Nephron progenitor cell (in vitro differentiated cells): ENCODE measurements at places on chromosomes 1 and 21.

- peak overlapping the region; percentile 75 for H3K4me3 ChIP-seq
- H3K27me3 ChIP-seq: peaks cover 80% of the 10 kb centered on the region
- H3K27ac ChIP-seq: no peak overlapping the region
These were observed 48.4 kb upstream of the CD34 start for GRCh38 chr1:207959141-207959825.

- peaks cover 10% of the 10 kb centered on the region for H3K4me1 ChIP-seq
- no peak overlapping the region for H3K27ac ChIP-seq
- no peaks in the 10 kb centered on the region for H3K27me3 ChIP-seq
These were observed 43.3 kb downstream of the FAAP20 start for GRCh38 chr1:2151252-2151651.

DNA sequence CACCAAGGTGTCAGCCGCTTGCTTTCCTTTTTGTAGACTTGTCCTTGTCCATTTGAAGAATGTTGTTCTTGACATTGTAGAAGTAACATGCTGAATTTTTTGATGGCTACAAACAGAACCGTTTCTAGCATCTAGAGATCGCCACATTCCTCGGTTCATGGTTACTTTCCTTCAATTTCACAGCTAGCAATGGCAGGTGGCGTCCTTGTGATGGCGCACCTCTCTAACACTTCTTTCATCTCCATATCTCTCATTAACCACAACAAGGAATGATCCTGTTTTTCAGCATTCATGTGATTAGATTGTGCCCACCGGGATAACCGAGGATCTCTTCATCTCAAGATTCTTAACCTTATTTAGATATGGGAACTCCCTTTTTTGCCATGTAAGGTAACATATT is 2129.8 kb downstream of the NCAM2 start:
- no peak overlapping the region for H3K27ac ChIP-seq
- H3K4me1 ChIP-seq: no peaks in the 10 kb centered on the region
- H3K36me3 ChIP-seq: no peaks in the 10 kb centered on the region
- no peak overlapping the region for H3K4me3 ChIP-seq
- H3K27me3 ChIP-seq: no peaks in the 10 kb centered on the region
- DNase-seq: no peak

DNA sequence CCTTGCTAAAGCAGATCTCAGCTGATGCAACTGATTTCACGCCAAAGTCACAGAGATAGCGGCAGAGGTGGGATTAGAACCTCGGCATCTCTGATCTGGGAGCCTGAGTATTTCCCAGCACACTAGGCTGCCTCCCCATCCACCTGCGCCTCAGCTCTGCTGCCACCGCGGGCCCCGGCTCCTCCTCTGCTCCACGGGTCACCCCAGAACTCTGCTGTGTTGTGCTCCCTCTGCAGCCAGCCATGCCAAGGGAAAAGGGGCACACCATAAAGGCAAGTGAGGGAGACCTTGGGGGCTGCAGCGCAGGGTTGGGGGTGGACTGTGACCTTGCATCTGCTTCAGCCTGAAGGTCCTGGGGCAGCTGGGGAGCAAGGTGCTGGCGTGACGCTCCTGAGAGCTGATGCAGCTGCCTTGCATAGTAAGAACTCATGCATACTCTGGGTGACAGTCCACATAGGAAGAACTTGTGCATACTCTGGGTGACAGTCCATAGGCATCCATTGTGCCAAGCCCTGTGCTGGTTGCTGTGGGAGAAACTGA is 68.7 kb downstream of the MAN1C1 start:
- H3K27ac ChIP-seq: no peak overlapping the region
- no peak overlapping the region for H3K4me3 ChIP-seq
- H3K36me3 ChIP-seq: no peaks in the 10 kb centered on the region
- DNase-seq: no peak
- no peaks in the 10 kb centered on the region for H3K4me1 ChIP-seq
- peaks cover 44% of the 10 kb centered on the region for H3K27me3 ChIP-seq

DNA sequence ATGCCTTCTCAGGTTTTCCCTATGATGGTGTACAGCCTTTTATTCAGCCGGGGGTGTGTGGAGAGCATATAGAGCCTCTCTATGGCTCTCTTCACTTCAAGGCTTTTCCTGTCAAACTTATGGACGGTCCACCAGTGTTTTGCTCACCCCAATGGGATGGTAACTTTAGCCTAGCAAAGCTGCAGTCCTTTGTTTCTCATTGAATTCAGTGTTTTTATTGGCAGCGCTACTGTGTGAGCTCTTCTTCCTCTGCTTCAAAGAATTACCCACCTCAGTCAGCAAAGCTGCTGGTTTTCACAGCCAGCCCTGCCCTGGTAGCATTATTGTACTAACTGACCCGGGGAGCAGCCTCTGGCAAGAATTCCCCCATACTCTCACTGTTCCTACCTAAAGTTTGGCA is 145.3 kb upstream of the RRP15 start:
- peaks cover 7% of the 10 kb centered on the region for H3K27me3 ChIP-seq
- no peak overlapping the region for H3K27ac ChIP-seq
- DNase-seq: no peak
- H3K4me1 ChIP-seq: peaks cover 10% of the 10 kb centered on the region
- no peak overlapping the region for H3K4me3 ChIP-seq

- peaks cover 26% of the 10 kb centered on the region for H3K4me1 ChIP-seq
- H3K27me3 ChIP-seq: peaks cover 86% of the 10 kb centered on the region
- no peaks in the 10 kb centered on the region for H3K36me3 ChIP-seq
- H3K4me3 ChIP-seq: no peak overlapping the region
- H3K27ac ChIP-seq: no peak overlapping the region
- no peak for DNase-seq
These were observed 3.1 kb downstream of the TACSTD2 start for GRCh38 chr1:58573705-58574591.

- no peak overlapping the region for H3K27ac ChIP-seq
- H3K4me1 ChIP-seq: no peaks in the 10 kb centered on the region
- no peak overlapping the region for H3K4me3 ChIP-seq
- no peak for DNase-seq
These were observed 10.9 kb downstream of the IGSF21 start for GRCh38 chr1:18118491-18118890.

GRCh38 chr1:161175771-161176453 is 1.4 kb downstream of the B4GALT3 start:
- peaks cover 35% of the 10 kb centered on the region for H3K36me3 ChIP-seq
- H3K4me3 ChIP-seq: peak overlapping the region; percentile 100
- peaks cover 2% of the 10 kb centered on the region for H3K27me3 ChIP-seq
- no peak overlapping the region for H3K27ac ChIP-seq
- no peak for DNase-seq

DNA sequence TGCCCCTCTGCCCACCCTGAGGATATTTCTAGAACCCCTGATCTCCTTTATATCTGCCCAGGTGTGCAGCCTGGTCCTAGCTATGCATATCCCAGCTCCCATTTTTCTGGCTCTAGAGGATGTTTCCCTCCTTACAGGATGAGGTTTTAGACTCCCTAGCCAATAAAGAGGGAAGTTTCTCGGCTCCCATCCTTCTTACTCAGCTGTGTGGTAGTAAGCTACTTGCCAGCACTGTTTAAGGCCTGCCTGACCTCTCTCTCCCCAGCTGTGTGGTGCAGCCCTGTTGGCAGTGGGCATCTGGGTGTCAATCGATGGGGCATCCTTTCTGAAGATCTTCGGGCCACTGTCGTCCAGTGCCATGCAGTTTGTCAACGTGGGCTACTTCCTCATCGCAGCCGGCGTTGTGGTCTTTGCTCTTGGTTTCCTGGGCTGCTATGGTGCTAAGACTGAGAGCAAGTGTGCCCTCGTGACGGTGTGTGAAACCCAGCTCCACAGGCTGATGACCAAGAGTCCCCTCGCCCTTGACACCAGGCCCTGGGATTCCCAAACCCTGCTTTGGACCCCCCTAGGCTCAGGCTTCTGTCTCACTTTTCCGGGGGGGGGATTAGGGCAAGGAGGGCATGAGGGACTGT is 7.8 kb upstream of the P3R3URF start:
- H3K4me1 ChIP-seq: peaks cover 13% of the 10 kb centered on the region
- no peak overlapping the region for H3K4me3 ChIP-seq
- no peaks in the 10 kb centered on the region for H3K27me3 ChIP-seq
- peaks cover 6% of the 10 kb centered on the region for H3K36me3 ChIP-seq
- H3K27ac ChIP-seq: no peak overlapping the region

- peaks cover 8% of the 10 kb centered on the region for H3K4me1 ChIP-seq
- no peak overlapping the region for H3K27ac ChIP-seq
- no peak overlapping the region for H3K4me3 ChIP-seq
- no peaks in the 10 kb centered on the region for H3K36me3 ChIP-seq
- DNase-seq: no peak
These were observed 11.9 kb upstream of the DUSP10 start for GRCh38 chr1:221753828-221754188.

DNA sequence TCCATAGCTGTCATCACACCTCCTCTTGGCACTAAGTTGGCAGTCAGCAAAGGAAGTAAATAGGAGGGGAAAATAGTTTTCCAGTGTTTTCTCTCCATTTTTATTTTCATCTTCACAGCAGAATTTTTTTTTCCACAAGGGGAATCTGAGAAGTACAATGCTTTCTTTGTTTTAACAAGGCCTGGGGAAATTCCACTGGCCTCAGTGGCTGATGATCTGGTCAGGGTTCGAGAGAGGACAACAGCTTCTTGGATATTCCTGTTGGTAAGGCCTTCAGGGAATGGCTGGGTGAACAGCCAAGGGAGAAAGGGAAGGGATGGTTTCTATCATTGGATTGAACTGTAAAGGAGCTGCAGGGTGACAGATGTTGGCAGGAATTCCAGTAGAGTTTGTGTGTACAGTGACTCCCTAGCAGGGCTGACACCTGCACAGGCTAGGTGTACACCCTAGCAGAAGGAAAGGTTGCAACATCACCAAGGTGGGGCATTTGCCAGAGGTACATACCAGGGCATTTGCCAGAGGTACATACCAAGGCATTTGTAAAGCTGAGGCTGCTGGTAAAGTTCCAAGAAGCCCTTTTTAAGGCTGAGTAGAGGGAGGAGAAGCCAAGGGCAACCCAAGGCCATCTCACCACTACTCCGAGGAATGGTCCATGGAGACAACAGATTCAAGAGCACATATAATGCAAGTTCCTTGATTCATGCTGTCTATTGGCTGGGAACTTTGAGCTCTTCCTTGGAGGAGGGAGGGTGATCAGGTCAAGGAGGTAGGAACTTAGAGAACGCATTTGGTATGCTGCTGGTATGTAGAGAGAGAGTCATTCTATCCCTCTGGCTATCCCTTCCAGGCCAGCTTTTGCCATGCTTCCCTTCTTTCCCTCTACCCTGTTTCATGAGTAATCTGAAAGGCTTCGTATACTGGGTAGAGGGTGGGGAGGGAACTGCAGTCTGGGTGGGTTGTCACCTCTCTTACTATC is 3.1 kb downstream of the GJA5 start:
- no peak overlapping the region for H3K27ac ChIP-seq
- peaks cover 9% of the 10 kb centered on the region for H3K36me3 ChIP-seq
- peaks cover 45% of the 10 kb centered on the region for H3K4me1 ChIP-seq
- no peak for DNase-seq

DNA sequence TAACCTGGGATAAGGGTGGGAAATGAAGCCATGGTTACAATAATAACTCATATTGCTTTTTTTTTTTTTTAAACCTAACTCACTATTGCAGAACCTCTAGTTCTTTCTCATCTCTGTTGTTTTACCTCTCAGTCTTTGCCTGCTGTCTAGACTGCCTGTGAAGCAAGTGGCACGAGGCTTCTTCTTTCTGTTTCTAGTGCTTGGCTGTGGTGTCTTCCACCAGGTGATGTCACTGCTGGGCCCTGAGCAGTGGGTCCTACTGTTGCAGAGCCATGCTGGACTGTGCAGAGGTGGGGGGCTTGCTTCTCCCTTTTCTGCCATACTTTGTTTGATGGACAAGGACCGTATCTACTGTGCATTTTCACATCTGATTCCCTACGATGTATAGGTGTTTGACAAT is 51.7 kb downstream of the ZNF326 start:
- H3K4me3 ChIP-seq: no peak overlapping the region
- DNase-seq: no peak
- H3K36me3 ChIP-seq: no peaks in the 10 kb centered on the region
- H3K4me1 ChIP-seq: peaks cover 13% of the 10 kb centered on the region
- H3K27ac ChIP-seq: peak overlapping the region; percentile 55
